ENCODE measurements at places on chromosomes 2 and 18.

- DNase-seq, result no peak
Observed at GRCh38 chr2:133791191-133791590, 222.9 kb upstream of the NCKAP5 start.

DNA sequence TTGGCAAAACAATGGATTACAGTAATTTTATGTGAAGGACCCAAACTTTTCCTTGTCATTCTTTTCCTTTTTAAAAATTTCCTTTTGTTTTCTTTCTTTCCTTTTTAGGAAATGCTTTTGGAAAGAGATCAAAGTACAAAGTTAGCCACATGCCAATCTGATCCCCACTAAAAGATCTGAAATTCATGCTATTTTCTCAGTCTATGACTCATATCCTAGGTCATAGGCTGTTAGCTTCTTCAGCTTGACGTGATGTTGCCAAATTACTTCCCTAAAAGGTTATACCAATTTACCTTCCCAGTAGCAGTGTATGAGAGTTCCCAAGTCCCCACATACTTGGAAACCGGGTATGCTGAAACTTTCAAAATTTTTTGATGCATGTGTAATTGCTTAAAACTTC, 355.3 kb downstream of the INSIG2 start:
- DNase-seq, result no peak

DNA sequence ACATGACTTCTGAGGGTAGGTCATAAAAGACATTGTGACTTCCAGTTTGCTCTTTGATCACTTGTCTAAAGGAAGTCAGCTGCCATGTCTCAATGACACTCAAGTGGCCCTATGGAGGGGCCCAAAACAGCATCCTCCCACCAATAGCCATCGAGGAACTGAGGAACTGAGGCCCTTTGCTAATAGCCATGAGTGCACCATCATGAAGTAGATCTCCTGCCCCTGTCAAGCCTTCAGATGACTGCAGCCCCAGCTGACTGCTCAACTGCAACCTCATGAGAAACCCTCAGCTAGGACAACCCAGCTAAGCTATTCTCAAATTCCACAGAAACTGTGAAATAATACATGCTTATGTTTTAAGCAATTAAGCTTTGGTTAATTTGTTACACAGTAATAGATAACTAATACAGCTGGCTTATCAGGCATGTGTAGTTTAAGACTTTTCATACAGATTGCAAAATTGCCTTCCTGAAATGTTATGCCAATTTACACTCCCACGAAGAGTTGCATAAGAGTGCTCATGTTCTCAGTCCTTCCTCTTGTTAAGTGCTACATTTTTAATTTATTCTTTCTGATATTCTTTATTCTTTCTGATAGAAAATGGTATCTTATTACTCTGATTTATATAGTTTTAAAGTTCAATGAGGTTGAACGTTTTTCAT, 105.6 kb upstream of the NDUFV2 start:
- no peak for DNase-seq

- no peak for DNase-seq
Observed at GRCh38 chr2:32278478-32278853, 762 bp downstream of the YIPF4 start.

- DNase-seq, result no peak
Observed at GRCh38 chr18:58405107-58405898, 223.6 kb downstream of the ALPK2 start.

DNA sequence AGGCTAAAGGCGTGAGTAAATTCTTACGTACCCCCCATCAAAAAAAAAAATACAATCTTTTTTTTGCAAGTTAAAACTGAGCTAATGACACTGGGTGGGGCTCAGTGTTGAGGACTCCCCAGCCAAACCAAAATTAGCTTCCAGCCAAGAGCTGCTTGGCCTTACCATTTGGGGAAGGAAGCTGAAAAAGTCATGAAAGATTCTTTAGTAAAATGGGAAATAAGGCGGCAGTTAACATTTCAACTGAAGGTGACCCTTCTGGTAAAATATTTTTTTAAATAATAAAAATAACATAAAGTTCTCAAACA, 16.4 kb downstream of the SMAD7 start:
- DNase-seq, result no peak

GRCh38 chr2:102313950-102314349, 2.6 kb downstream of the IL1RL1 start:
- no peak for DNase-seq

DNA sequence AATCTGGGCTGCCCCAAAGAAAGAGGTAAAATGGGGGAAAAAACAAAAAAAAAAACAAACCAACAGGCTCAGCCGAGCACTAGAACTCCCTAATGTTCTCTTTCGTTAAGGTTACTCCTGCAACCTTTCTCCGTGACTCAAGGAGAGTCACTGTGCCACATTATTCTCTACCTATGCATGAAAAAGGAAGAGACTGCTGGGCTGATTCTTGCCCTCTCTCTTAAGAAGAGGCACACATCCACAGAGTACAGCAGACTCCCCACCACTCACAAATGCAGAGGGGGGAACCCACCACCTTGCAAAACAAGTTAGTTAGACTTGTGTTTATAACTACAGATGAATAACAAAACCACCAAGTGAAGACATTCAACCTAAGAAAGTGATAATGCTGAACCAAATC, 201.5 kb downstream of the DYM start:
- DNase-seq, result no peak

GRCh38 chr2:64837925-64838641, 151.1 kb upstream of the SLC1A4 start:
- DNase-seq, result no peak

DNA sequence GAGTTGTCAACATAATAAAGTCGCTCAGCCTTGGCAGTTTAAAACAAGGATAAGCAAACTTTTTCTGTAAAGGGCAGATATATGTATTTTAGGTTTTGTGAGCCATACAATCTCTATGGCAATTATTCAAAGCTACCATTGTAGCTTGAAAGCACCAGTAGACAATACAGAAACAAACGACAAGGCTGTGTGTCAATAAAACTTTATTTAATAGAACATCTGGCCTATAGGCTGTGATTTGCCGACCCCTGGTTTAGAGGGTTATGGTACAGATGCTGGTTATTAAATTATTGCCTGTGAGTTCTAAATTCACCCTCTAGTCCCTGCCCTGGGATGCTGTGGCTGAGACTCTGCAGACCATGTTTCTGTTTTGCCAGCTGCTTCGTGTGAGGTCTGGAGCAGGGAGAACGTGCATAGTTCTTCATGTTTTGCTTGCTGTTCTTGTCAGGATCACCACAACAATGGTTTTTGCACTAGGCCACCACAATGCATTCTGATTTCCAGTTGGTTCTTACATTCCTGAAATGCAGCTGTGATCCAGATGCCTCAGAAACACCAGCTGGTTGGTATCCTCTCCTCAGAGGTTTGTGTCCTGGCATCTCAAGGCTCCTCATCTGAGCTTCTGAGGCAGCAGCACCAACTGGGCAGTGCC, 46.6 kb downstream of the ICOS start:
- no peak for DNase-seq

- DNase-seq, result no peak
Observed at GRCh38 chr2:74688881-74689280, 34.8 kb downstream of the SEMA4F start.

DNA sequence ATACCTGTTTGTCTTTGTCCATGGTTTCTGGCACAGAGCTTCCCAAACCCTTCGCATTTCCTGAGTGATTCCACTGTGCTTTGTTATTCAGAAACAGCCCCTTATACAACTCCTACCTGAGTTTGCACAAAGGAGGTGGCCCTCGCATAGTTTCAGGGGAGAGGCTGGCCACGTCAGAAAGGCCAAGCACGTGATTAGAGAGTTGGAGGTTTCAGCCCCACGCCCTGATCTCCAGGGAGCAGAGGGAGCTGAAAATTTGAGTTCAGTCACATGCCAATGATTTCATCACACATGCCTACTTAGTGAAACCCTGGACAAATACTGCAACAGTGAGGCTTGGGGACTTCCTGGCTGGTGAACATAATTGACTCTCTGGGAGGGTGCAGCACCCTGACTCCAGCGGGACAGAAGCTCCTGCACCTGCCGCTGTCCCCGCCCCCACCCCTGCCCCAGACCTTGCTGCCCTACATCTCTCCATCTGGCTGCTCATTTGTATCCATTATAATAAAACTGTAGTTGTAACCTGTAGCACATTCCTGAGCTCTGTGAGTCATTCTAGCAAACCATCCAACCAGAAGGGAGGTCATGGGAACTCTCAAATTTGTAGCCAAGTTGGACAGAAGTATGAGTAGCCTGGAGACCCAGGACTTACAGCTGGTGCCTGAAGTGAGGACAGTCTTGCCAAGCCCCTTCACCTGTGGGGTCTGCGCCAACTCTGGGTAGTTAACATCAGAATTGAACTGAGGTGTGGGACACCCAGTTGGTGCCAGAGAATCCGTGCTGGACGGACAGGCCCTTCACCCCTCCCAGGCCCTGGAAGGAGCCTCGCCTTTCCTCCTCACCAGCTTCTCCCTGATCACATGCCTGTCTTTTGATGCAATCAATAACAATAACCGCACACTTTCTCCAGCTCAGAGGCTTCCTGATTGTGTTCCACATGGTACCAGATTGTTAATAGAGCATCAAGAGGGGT, 224.3 kb downstream of the ANAPC1 start:
- no peak for DNase-seq

DNA sequence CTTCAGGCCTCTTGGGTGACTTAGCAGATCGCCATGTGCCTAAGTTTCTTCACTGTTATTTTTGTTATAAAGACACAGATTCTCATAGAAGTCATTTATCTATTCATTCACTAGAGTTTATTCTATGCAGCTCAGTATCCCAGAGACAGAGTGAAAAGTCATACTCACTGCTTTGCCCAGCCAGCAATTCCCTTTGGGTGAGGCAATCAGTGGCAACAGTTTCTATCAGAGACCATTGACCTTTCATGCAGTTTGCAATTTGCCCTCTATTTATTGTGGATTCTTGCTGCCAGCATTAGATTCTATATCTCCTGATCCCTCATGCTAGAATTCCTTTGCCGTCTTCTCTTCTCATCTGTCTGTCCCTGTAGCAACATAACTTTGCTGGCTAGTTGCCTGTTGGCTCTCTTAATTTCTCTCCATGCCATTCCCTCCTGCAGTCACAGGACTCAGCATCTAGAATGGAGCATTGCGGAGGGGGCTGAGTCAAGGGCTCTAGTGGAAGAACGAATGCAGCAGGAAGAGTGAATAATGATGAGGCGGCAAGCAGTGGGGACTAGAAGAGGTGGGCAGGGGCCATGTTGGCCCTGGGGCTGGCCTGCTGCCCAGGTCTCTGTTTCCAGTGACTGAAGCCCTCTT, 12.2 kb downstream of the SLC9A4 start:
- no peak for DNase-seq

DNA sequence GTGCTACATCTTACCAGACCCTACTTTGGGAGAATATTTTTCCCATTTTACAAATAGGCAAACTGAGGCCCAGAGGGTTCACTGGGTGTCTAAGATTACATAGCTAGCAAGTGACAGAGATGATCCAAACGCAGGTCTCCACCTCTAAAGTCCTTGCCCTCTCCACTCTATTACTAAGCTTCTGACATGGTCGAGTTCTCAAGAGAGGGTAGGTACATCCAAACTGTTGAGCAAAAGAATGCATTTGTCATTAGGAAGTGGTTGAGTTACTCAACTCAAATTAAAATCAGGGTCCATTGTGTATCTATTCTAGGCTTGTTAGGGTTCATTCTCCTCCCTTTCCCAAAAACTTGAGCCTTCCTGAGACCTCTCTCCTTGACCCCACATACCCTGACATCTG, 680.6 kb upstream of the FANCL start:
- no peak for DNase-seq

DNA sequence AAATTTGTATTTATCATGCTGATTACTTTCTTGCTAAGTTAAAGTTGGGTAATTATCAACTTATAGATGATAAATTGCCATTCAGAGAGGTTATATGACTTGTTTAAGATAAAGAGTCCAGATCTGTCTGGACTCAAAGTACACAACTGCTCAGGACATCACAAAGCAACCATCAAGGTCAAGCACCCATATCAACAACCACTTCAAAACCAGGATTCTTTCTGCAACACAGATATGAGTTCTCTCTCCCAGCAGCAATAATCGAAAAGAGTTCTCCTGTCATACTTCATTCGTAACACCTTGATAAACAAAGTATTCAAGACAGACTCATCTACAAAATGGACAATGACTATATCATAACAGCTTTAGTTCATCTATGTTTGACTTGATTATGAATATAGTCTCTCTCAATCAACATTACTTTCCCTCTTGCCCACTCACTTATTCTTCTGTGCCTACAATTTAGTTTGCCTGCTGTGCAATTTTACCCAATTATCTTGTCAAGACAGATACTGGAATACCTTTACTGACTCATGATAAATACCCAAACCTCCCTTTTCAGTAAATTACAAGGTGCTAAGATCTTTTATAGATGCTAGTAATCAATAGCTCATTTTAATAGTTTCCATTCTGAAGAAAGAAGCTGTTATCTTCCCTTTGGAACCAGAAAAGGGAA, 281.8 kb downstream of the NBAS start:
- no peak for DNase-seq

DNA sequence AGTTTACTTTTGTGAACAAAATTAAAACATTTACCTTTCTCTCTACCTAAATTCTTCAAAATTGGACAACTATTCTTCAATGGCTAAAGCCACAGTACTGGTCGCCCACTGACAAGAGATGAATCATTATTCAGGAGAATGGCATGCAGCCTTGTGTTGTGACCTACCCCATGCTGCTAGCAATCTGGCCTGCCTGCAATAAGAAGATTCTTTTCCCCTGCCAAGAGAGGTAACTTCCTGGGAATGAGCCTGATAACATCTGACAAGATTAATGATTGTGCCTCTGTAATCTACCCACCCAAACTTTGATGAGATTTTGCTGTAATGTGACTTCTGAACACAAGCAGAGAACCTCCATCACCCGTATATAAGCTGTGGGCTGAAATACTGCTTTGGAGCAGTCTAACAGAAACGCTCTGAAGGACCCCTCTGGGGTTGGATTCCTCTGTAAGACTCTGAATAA, 47.0 kb upstream of the ST3GAL5 start:
- DNase-seq, result no peak

DNA sequence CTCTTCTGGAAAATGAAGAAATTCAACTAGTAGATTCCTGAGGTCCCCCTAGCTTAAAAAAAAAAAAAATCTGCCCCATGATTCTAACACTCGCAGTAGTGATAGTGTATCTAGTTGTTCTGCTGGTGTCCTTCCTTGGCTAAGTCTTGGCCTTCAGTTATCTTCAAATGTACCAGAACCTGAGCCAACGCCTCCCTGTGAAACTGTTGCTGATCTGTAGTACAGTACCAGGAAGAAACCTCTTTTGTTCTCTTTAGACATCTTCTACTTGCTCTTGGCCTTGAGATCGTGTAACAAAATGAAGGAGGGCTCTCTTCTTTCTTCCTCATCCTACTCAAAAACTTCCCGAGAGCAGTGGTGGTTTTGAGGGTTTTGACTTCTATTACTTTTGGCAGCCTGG, 31.0 kb downstream of the PLEK start:
- DNase-seq, result no peak

Measured in CD4-positive, alpha-beta T cell treated with Interleukin-4 for 4 hours (primary cell).